ENCODE measurements at places on chromosomes 12 and 14.

DNA sequence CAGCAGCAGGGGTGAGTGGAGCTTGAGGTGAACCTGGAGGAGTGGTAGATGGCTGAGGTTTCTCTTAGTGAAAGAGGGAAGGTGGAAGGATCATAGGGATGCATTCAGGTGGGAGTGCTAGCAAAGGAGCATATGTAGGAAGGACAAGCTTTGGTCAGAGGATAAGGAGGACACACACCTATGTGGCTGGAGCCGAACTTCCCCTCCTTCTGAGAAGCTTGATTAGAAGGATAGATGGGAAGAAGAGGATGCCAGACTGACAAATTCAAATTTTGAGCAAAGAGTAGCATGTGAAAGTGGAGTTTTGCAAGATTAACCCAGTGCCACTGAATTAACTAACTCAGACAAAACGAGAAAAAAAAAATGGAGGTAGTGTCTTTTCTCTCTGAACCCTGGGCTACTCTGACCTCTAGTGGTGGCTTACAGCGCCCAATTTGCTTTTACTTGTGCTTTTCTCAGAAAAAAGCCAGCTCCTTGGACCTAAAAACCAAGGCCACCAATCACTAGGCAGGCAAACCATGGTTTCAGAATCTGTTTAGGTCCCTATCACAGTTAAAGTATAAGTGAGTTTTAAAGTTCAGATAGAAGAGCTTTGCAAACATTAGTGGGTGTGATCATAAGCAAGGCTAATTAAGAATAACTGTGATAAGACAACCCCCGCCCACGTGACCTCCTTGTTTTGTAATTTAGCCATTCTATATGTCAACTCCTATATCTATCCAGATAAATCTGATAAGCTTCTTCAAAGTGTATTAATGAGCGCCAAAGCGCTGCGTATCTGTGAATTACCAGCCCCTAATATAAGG is 15.5 kb downstream of the EMP1 start:
- DNase-seq, result peak; percentile 72

DNA sequence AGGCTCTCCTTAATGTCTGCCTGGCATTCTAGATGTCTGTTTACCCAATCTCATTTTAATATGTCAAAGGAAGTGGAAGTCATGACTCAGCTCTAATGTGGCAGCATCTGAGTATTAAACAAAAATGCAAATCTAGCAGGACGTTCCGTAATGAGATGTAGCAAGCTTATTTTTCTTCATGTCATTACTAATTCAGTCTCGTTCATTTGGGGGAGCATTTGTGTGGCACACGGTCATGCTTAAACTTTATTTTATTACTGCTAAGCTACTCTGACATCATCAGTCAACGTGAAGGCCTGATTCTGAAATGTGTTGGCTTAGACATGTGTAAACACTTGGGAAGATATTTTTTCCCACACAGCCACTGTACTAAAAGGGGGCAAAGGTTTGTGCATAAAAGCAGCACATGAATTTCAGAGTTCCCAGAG is 326.7 kb upstream of the TMPO start:
- DNase-seq, result no peak

GRCh38 chr12:29316752-29317151 is 64.2 kb downstream of the ERGIC2 start:
- DNase-seq, result no peak

DNA sequence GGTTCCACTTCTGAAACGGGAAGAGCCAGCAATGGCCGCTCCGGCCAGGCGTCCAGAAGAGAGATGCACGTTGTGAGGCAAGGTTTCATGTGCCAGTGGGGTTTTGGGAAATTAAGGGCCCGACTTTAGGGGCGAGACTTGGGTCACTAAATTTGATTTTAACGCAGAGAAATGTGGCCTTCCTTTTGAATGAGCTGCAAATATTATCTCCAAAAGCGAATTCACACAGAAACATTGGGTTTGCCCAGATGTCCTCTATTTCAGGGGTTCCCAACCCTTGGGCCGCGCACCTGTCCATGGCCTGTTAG is 2.3 kb upstream of the RNASE4 start:
- DNase-seq, result no peak

DNA sequence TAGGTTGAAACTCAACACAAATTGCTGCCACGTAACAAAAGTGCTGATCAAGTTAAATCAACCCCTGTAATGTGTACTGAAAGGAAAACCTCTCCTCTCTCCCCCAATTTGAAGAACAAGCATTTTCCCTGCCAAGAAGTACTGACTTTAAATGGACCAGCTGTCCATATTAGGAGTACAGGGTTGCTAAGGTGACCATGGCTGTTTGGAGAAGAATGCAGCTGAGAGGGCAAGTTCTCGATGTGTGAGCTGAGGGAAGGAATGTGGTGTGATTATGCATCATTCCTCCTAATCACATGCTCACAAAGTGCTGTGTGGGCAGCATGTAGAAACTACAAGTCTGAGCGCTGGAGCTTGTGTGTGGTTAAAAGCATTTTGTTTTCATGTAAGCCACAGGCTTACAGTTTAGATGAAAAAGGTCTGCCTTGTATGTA is 50.9 kb upstream of the CCT2 start:
- DNase-seq, result no peak

GRCh38 chr12:83954956-83955601 is 957.5 kb downstream of the SLC6A15 start:
- no peak for DNase-seq

- DNase-seq, result peak; percentile 41
These were observed 46.9 kb upstream of the MDM1 start for GRCh38 chr12:68378872-68379606.

GRCh38 chr14:24705840-24706239 is 71.8 kb upstream of the GZMB start:
- peak; percentile 23 for DNase-seq

DNA sequence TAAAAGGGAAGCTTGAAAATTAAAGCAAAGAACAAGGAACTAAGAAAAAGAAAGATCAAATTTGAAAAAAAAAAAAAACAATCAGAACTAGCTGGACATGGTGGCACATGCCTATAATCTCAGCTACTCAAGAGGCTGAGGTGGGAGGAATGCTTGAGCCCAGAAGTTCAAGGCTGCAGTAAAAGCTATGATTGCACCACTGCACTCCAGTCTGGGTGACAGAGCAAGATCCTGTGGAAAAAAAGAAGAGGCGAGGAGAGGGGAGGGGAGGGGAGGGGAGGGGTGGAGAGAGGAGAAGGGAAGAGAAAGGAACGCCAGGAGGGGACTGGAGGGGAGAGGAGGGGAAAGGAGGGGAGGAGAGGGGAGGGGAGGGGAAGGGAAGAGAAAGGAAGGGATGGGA is 43.0 kb downstream of the EEA1 start:
- DNase-seq, result no peak

GRCh38 chr12:13428538-13429265 is 232.2 kb downstream of the EMP1 start:
- no peak for DNase-seq

GRCh38 chr12:50201987-50202521 is 34.9 kb upstream of the CERS5 start:
- no peak for DNase-seq

DNA sequence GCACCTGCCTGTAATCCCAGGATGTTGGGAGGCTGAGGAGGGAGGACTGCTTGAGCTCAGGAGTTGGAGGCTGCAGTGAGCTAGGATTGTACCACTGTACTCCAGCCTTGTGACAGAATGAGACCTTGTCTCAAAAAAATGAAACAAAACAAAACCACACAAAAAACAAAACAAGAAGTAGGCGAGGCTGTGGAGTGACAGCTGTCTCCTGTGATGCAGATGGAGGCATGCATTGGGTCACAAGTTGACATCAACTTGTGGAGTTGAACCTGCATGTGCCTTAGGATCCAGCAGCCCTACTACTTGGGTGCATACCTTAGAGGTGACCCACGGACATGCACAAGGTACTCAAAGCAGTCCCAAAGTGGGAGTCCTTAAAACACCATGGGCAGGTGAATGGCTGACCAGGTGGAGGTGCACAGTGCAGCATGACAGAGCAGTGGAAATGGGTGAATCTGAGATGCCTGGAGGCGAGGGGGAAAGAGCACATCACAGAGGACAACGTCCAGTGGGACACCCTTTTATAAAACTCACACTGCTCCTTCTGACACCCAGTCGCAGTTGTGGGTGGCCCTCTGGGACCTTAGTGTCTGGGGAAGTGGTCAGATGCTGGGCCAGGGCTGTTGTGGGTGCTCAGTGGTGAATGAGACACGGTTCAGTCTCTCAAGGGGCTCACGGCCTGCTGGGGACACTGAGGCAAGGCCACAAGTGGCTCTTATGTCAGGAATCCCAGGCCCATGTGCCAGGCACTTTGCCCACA is 12.7 kb downstream of the PLBD2 start:
- DNase-seq, result no peak

GRCh38 chr12:82523996-82524395 is 162.7 kb upstream of the TMTC2 start:
- no peak for DNase-seq
